ENCODE measurements at places on chromosomes 16 and 17.

DNA sequence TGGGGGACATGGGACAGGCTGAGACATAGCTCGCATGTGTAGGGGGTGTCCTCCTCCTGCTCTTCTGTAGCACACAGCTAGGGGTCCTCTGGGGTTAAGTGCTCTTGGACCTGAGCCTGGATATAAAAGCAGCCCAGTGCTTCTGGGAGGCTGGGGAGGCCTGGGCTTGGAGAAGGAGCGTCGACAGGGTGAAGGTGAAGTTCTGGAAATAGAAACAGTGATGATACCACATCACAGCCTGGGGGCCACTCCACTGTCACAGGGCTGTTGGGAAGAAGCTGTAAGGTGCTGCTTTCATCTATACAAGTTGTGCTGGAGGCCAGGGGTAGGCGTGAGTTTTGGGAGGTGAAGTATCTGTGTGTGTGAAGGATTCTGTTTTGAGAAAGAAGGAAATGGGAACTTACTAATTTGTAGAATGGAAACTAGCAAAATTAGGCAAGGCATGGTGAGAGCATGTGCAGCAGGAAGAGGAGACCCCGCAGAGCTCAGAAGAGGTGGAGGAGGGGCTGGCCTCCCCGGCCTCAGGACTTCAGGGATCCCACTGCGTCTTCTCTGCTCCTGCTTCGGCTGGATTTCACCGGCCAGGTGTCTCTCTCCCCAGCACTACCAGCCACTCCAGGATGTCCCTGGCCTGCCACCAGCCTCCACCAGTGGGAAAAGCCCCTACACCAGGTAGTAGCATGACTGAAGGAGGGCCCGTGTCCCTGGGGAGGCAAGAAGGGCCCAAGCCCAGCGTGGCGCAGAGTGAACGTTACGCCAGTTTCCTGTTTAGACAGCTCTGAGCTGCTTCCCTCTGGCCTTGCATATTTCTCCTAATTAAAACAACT, 19.4 kb downstream of the PLCG2 start:
- no peak for DNase-seq

GRCh38 chr16:29839822-29840221, 19.6 kb downstream of the MVP start:
- DNase-seq = no peak

- DNase-seq = no peak
These were observed 260.1 kb downstream of the PARN start for GRCh38 chr16:14369734-14370598.

DNA sequence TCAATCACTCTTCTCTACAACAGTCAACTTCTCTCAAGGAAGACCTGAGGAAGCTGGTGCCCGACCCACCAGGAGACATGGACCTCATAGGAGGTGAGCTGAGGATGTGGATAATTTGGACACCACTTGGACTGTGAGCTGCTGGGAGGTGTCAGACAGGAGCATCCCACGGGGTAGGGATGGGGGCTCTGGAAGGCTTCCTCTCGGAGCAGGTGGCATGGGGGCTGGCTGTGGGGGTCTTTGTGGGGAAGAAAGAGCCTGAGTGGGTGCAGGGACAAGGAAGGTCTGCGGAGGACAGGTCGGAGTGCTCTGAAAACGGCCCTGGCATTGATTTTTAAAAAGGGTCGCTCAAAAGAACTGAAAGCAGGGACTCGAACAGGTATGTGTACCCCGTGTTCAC, 64.0 kb downstream of the TBC1D16 start:
- DNase-seq = no peak

- no peak for DNase-seq
These were observed 12.0 kb downstream of the UNC13D start for GRCh38 chr17:75832164-75832651.

DNA sequence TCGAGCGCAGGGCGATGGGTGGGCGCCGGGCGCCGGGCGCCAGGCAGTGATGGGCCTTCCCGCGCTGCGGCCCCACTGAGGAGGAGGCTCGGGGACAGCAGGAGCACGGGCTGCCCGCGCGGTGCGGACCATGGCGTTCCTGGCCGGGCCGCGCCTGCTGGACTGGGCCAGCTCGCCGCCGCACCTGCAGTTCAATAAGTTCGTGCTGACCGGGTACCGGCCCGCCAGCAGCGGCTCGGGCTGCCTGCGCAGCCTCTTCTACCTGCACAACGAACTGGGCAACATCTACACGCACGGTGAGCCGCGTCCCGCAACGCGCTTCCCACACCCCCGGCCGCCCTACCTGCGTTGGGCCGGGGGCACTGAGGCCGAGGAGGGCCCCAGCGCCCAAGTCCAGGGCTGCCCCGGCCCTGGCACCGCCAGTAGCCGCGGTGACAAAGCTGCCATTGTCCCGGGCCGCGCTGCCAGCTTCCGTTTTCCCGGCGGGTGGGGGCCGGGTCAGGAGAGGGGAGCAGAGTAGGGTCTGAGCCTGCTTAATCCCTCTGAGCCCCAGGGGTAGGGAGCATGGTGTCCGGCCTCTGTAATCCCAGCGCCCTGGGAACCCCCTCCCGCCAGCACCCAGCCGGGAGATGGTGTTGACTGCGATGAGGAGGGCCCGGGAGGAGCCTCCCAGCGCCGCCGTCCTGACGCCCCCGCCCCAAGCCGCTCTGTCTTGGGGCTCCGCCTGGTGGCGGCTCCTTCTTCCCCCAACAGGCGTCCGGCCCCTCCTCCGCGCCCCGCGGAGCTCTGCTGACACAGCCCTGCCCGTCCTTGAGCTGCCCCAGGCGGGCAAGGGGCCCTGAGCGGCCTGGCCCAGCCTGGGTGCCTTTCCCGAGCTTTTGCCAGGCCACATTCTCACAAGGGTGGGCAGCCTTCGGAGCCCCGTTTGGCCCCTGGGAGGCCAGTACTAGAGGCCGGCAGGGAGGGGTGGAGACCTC, 685 bp downstream of the PAQR4 start:
- DNase-seq = no peak

DNA sequence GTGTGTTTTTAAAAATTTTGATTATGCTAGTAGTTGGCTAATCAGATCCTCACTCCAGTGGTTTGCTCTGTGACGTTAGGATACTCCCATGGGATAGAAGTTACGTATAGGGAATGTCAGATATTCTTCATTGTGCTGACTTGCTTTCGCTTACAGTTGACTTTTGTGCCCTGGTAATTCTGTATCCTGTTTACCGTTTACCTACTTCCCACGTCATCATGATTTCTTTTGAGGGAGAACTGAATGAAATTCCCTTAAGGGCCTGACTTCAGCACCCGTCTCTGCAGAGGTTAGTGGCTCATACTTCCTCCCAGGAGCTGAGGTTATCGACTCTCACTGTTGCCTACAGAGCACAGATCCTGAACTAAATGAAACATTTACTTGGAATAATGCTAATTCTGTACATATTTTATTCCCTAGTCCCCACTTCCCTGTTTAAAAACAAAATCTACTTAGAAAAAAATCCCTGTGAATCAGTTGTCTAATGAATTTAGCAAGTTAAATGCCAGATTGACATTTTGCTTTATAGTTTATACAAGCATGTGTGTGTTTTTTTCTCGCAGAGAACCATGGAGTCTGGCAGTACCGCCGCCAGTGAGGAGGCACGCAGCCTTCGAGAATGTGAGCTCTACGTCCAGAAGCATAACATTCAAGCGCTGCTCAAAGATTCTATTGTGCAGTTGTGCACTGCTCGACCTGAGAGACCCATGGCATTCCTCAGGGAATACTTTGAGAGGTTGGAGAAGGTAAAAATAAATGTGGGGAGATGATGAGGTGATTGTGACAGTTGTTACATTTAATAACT, 2.8 kb downstream of the PRKAR1A start:
- DNase-seq = no peak

GRCh38 chr17:57586196-57586740, 158.8 kb downstream of the CCDC182 start:
- no peak for DNase-seq

DNA sequence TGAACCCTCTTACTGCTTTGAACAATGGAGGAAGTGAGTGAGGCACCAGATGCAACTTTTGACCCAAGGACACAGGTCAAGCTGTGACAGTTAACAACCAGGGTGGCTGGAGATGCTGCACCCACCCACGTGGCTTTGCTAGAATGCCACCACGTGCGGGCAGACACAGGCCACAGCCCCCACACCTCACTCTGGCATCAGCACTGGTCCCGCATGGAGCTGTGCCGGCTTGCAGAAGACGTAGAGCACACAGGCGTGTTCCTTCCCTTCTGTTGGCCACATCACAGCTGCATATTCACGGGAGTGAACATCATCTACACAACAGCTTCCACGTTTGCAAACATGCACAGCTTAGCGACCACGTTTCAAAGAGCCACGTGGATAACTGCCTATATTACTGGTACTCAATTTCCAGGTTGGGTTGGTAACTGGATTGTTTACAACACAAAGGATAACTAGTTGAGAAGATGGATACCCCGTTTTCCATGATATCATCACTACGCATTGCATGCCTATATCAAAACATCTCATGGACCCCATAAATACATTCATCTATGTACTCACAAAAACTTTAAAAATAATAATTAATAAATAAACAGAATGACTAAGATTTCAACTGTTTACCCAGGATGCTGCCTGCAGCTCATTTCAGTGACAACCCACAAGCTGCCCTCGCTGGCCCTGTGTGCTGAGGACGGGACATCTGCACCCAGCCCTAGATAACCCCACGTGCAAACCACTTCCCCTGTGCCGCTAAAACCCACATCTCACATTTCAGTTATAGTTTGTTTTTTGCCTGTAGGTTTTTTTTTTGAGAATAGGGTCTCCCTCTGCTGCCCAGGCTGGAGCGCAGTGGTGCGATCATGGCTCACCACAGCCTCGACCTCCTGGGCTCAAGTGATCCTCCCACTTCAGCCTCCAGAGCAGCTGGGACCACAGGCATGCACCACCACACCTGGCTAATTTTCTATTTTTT, 132.0 kb downstream of the ANKRD11 start:
- DNase-seq = no peak

- DNase-seq = no peak
These were observed 4.1 kb upstream of the GFAP start for GRCh38 chr17:44919411-44919810.

DNA sequence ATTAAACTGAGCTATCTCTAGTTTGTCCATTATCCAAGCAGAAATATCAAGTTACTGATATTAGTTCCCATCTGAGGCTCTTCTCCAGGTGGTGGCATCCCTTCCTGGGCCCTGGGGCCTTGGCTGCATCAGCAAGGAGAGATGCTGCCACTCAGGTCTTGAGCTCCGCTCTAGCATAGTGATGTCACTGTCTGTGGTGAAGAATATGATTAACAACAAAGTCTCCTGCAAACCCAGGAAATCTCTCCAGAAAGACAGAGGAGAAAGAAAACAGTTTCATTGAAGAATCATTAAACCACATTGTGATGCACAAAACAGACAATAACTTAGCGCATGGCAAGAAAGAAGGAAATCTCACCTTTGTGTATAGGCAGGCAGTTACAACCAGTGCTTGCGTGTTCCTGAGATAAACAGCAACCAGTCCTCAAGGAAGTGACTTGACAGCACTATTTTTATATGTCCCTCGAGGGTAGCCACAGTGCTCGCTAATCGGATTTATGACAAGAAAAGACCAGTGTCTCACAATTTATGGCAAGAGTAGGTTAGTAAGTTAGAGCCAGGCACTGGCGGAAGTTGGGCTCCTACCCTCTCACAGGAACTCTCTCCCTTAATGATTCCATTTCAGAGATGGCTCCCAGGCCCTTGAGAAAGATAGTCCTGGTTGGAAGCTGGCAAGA, 151.1 kb downstream of the AHSP start:
- DNase-seq = no peak

DNA sequence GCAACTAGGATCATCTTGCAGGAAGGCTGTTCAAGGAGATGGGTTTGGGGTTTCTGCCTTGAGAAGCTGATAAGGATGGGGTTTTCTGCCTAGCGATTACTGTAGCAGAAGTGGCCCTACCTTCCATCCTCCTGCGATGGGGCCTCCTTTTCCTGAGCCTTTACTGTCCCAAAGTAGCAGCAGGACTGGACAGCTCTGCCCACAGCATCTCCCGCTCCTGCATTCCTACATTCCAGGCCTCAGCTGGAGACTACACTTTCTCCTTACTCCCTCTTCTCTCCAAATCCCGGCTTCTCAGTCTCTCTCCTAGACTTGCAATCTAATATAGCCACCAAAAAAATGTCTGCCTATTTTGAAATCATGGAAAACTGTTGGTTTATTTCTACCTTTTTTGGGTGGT, 355.4 kb downstream of the CA10 start:
- no peak for DNase-seq

DNA sequence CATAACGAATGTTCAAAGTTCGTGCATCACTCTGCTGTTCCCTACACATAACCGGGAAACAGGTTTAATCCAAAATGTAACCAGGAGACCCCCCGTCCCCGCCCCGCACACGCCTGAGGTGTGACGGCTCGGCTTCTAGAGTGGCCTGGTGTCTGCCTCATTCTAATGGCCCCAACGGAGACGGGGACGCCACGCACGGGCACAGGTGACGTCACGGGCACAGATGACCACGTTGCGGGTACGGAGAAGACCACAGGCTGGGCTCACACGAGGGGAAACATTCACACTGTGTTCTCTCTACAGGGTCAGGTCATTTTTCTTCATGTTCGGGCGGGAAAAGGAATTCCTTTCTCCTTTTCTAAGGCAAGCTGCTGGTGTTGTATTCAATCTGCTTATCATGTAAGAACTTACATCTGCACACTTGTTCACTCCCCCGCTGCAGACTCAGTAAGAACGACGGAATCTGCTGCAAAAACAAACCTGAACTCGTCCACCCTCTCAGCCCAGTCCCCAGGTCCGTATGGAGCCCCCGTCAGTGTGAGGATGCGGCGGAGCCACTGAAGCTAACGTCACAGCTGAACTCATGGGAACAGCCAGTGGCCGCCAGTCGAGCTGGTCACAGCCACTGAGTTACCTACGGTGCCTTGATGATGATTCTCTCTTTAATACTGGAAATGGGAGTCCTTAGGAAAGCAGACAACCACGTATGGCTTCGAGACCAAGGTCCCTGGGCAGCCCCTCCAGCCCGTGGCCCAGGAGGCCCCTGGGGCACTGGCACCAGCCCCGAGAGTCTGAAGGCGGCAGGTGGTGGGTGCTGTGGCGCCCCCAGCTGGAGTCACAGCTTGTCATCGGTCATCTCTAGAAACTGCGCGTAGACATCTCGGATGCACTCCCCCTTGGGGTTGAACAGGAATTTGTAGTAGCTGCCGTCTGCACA, 32.9 kb downstream of the WDR45B start:
- DNase-seq = no peak

DNA sequence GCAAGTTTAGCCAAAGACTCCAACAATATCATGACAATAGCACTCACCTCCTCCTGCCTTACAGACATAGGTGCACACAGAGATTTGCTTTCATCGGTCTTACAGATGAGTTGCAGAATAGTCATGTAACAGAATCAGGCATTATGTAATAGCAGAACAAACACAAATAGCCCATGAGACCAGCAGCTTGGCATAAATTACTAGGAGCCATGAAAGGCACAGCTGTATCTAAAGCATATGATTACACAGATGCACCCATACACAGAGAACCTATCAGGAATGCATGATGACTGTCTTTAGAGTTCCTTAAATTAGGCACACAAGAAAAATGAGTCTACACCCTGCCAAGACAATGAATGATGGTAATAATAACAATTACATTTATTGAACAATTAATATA, 342.0 kb upstream of the XYLT1 start:
- no peak for DNase-seq

All from NCI-H1417 treated with DMSO at 0.1 percent for 48 hours (cell line).